ENCODE measurements at places on chromosomes 16 and 17.

DNA sequence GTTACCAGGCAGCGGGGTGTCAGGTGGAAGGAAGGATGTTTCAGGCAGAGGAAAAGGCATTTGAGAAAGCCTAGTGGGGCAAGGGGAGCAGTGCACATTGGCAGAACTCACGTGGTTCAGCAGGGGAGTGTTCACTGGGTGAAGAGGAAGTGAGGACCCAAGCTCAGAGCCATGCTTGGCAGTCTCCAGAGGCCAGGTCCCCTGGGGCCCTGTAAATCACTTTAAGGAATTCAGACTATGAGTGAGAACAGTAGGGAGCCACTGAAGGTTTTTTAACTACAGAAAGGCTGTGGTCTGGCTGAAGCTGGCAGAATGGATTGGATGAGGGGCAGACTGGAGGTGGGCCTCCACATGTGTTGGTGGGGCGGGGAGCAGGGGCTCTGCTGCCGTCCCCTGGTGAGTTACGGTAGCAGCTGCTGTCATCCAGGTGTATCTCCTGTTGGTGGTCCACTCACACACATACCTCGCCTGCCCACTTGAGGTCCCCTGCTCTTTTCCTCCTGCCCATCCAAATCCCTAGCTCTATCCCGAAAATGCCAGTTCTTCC is 5.1 kb downstream of the CLEC16A start:
- DNase-seq = no peak

GRCh38 chr17:72445055-72445991 is 324.5 kb downstream of the SOX9 start:
- no peak for DNase-seq

GRCh38 chr17:50918933-50919296 is 52.8 kb upstream of the TOB1 start:
- DNase-seq = no peak

DNA sequence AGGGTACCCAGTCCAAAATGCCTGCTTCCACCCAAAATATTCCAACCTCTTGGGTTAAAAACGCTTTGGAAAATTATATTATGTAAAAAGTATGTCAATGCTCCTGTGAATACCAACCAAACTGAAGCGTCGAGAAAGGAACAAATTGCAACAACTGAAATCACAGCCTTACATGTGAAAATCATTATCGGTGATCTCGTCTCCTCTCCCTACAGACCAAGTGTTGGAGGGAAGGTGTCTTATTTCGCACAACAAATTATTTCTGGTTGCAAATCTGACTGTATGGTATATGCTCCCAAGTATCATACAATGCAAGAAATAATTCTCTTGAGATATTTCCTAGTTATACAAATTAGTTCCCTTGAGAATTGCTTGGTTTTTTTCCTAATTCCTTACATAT is 89.3 kb upstream of the CDYL2 start:
- no peak for DNase-seq

GRCh38 chr16:88773812-88774291 is 11.2 kb downstream of the PIEZO1 start:
- DNase-seq = no peak

DNA sequence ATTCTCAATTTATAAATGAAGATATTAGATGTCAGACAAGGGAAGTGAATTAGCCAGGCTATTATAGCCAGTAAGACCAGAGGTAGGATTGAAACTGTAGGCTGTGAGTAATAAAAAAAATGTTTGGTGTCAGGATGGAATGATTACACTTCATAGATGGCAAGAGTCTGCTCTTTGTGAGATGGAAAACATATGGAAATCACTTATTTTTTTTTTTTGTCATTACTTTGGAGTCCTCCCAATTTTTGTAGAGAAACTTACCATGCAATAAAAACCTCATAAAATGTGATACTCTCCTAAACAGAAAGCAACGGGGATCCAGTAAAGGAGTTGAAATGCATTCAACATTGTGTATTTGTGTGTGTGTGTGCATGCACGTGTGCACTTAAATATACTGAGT is 532.7 kb upstream of the CDH8 start:
- DNase-seq = peak; percentile 47

DNA sequence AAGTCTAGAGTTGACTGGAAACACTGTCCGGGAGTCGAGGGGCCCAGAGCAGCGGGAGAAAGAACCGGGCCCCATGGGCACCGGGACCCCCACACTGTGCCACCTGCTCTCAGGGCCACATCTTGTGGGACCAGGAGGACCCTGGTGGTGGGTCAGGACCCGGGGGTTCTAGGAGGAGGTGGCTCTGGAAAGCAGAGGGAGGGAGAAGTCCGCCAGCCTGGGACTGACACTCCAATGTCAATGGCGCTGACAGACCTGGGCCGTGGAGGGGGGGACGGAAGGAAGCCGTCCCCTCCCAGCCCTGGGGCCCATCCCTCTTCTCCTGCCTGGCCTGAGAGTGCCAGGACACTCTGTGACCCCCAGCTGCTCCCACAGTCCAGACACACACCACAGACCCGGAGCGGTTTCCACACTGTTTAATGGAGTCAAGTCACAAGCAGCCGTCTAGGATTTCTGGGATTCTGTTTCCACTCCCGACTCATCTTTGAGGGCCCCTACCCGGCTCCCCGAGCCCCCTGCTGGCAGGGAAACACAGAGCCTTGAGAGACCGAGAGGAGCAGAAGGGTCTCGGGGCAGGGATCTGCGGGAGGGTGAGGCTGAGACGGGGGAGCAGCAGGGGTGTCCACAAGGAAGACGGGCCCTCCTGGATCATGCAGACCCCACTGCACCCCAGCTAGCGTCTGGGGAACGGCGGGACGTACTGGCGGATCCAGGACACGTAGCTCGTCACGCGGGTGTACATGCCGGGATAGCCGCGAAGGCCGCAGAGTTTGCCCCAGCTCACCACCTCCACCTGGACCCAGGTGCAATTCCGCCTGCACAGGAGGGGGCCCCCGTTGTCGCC is 23.5 kb upstream of the UBE2I start:
- DNase-seq = no peak

GRCh38 chr17:8175795-8176196 is 384 bp downstream of the TMEM107 start:
- no peak for DNase-seq

DNA sequence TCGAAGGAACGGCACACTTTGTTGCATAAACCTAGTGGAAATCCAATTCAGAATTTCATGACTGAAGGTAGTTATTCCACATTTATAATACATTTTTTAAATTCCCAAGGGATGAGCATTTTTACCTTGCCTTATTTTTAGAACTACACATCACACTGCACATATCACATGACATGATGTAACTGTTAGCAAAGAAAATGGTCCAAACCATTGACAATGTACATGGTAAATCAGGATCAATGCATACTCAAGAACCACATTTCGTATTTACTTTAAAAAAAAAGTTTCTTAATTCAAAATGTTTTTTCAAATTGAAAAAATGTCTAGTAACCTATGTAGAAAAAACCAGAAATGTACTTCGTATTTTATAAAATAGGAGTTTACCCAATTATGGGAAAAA is 2.5 kb downstream of the KANSL1 start:
- no peak for DNase-seq

- no peak for DNase-seq
Observed at GRCh38 chr16:87358696-87359095, 24.9 kb downstream of the FBXO31 start.

DNA sequence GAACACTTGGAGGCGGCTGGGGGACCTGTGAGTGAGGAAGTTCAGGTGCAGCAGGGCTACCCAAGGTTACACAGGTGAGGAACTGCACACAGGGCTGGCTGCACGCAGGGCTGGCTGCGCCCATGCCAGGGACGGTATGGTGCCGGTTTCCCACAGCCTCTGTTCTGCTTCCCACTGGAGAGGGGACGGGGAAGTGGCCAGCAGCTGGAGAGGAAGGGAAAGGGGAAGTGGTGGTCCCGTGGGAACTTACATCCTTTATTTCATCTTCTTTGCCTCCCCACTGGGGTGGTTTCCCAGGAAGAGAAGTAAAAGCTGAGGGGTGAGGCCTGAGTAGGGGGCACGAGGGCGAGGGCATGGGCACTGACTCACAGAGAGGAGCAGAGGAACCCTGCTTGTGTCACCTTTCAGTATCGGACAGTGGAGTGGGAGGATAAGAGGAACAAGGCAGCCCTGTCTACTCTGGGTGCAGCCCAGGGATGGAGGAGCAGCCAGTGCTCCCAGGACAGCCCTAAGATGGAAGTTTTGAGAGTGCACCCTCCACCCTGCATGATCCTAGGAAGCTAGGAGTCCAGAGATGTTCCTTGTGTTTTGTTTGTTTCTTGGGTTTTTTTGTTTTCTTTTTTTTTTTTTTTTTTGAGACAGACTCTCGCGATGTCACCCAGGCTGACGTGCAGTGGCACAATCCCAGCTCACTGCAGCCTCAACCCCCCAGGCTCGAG is 25.5 kb upstream of the CDH1 start:
- DNase-seq = no peak

DNA sequence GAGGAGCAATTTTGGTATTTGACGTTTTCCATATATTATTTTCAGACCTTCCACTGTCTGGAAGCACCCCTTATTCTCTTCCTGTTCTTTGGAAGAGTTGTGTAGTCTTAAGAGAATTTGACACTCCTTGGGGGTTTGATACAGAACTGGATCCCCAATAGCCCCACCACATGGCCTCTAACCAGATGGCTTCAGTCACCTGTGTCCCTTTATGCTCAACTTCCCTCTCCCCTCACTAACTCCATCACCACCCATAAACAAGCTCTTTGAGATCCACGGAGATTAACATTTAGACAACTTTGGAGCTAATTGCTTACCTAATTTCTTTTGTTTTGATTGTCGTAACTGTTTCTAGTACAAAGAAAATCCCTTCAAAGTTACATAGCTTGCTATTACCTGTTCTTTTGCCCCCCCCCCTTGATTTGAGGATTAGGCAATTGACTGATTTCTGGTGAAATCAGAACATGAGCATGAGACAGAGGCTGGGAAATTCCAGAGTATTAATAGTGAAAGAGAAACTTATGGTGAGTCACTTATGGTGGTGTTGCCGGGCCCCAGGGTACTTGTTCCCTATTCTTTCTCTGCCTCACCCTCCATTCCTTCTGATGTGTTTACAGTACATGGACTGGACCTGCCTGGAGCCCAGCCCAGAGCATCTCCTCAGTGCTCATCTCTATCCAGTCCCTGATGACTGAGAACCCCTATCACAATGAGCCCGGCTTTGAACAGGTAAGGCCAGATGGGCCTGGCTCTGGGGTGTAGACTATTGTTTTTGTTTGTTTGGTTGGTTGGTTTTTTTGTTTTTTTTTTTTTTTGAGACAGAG is 7.5 kb downstream of the UBE2Z start:
- peak; percentile 39 for DNase-seq

- no peak for DNase-seq
Observed at GRCh38 chr17:55172612-55173011, 92.1 kb upstream of the HLF start.

DNA sequence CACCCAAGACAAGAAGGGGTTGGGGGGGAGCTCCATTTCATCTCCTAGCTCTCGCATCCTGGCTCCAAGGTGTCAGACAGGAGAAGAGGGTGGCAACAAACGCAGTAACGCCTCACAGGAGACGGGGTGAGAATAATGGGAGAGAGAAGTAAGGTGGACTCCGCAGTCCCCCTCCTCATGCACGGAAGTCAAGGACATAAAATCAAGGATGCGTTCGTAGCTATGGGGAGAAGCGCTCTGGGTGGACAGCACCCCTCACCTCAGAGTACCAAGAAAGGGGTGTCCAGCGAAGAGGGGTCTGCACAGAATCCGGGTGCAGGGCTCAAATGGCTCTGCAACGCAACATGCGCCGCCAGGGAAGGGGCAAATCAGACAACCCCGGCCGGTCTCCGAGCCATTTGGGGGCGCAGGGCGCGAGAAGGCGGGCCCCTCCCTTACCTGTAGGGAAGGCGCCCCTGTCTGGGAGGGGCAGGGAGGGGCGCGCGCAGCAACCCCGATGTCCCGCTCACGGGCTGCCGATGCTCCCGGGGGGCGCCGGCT is 555 bp downstream of the HDAC5 start:
- DNase-seq = no peak

- no peak for DNase-seq
Observed at GRCh38 chr16:80623376-80623775, 82.6 kb downstream of the DYNLRB2 start.

DNA sequence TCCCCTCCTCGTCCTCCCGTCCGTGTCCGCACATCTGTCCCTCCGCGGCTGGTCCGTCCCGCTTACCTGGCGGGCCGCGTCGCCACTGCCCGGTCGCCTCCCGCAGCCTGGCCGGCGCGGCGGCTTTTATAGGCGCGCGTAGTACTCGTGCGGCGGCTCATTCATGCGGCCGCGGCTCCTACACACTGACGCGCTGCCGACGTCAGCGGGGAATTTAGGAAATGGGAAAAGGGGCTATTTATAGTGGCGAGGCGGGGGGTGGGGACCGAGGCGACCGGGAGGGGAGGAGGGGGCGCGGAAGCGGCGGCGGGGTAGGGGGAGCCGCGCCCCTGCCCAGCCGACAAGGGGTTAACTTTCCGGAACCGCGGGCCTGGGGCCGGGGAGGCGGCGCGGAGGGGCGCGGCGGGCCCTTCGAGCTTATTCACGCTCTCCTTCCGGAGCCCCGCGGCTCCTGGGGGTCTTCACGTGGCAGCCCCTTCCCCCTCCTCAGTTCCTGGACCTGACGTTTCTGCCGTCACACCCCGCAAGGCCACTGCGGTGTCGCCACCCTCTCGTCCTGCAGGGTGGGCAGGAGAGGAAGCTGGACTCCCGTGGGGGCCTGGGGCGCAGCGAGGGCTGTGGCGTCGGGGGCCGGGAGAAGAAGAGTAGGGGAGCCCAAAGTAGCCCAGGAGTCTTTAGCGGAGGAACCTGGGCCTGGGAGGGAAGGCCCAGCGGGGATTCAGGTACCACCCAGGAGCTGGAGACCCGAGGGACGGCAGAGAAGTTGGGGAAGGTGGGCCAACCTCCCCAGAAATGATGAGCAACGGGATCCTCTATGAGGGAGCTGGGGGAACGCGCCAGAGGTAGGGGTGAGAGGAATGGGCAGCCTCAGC is 3.6 kb upstream of the HIC1 start:
- no peak for DNase-seq

DNA sequence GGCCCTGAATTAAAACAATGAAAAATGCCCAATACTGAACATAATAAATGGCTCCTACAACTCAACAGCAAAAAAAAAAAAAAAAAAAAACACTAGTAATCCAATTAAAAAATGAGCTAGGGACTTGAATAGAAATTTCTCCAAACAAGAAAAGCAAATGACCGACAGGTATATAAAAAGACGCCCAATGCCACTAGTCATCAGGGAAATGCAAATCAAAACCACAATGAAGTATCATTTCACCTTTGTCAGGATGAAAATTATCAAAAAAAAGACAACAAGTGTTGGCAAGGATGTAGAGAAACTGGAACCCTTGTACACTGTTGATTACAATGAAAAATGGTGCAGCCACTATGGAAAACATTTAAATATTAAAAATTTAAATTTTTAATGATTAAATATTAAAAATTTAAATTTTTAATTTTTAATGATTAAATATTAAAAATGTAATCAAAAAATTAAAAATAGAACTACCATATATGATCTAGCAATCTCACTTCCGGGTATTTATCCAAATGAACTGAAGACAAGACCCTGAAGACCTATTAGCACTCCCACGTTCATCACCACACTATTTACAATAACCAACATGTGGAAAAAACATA is 28.1 kb downstream of the BBS2 start:
- DNase-seq = no peak

DNA sequence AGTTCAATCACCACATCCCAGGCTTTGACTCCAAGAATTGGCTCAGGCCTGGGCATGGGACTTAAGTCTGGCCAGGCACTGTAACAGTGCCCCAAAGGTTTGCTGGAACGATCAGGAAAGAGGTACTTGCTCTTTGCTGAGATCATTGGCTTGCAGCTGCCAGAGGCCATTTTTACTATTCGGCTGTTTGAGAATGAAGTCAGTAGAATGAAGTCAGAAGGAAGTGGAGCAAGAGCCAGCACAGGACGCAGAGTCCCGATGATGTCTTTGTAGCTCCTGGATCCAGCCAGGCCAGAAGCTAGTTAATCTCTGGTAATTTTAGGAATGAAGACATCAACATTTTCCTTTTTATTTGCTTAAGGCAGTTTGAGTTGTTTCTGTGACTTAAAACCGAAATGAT is 195.5 kb downstream of the RAB11FIP4 start:
- no peak for DNase-seq

Measured in fibroblast of skin of left biceps (primary cell).